CD4-positive, alpha-beta T cell treated with Interleukin-15 for 4 hours (primary cell): ENCODE measurements at places on chromosomes 4 and X.

DNA sequence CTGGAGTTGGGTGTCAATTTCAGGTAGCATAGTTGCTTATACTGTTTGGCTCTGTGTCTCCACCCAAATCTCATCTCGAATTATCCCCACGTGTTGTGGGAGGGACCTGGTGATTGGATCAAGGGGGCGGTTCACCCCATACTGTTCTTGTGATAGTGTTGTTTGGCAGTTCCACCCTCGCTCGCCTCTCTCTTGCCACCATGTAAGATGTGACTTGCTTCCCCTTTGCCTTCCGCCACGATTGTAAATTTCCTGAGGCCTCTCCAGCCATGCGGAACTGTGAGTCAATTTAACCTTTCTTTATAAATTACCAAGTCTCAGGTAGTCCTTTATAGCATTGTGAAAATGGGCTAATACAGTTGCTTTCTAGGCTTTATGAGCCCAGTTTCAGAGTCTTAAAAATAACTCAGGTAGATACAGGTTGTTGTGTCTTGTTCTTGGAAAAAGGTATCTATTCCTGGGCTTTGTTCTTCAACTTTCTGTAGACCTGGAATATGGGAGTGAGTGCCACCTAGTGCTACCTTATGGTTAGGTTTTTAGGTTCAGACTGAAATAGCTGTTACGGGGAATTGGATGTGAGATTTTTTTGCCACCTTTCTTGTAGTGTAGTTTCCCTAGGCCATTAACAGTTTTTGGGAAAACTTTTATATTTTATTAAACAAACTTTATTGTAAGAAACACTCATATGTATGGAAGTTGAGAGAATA is 15.6 kb downstream of the PGK1 start:
- no peak for DNase-seq

GRCh38 chrX:54695231-54695630 is 102.8 kb downstream of the ITIH6 start:
- no peak for DNase-seq

GRCh38 chr4:168511780-168512489 is 15.1 kb downstream of the PALLD start:
- peak; percentile 55 for DNase-seq

GRCh38 chrX:142233400-142233799 is 28.3 kb upstream of the MAGEC2 start:
- no peak for DNase-seq

- DNase-seq, result no peak
Measured at GRCh38 chr4:150318527-150318926, 240.3 kb downstream of the DCLK2 start.

- no peak for DNase-seq
Measured at GRCh38 chr4:55369968-55370367, 23.9 kb downstream of the SRD5A3 start.

- peak; percentile 83 for DNase-seq
Measured at GRCh38 chr4:38128478-38129459, 168.6 kb downstream of the PTTG2 start.
